ENCODE measurements at places on chromosomes 1 and 21. TPM values are rescaled to one million over a fixed set of nuclear protein-coding genes. Genes with fewer than 3 reads are reported as not detected.

Gene HORMAD1
- total RNA-seq = 0.80 TPM

GRCh38 chr1:172040466-172040865, 199.2 kb downstream of the DNM3 start:
- peaks cover 2% of the 10 kb centered on the region for H3K4me1 ChIP-seq
- no peak overlapping the region for H3K4me3 ChIP-seq
- no peak for DNase-seq
- H3K27ac ChIP-seq = no peak overlapping the region
- peaks cover 12% of the 10 kb centered on the region for H3K36me3 ChIP-seq

- H3K27ac ChIP-seq = no peak overlapping the region
- H3K4me3 ChIP-seq = no peak overlapping the region
- H3K27me3 ChIP-seq = peaks cover 49% of the 10 kb centered on the region
These were observed 27.6 kb upstream of the HHAT start for GRCh38 chr1:210300923-210301614.

DNA sequence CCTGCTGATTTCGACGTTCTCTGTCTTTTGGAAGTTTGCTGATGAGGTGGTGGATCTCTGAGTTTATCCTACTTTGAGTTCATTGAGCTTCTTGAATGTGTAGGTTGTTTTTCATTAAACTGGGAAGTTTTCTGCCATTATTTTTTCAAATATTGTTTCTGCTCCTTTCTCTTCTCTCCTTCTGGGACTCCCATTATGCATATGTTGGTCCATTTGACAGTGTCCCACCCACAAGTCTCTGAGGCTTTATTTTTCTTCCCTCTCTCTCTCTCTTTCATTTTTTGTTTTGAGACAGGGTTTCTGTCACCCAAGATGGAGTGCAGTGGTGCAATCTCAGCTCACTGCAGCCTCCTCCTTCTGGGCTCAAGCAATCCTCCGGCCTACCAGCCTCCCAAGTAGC, 11.7 kb downstream of the TNFRSF18 start:
- no peak for DNase-seq
- H3K4me3 ChIP-seq = no peak overlapping the region
- H3K4me1 ChIP-seq = peaks cover 2% of the 10 kb centered on the region
- H3K36me3 ChIP-seq = no peaks in the 10 kb centered on the region
- H3K27ac ChIP-seq = peak overlapping the region; percentile 19
- no peaks in the 10 kb centered on the region for H3K27me3 ChIP-seq

- H3K27ac ChIP-seq = no peak overlapping the region
- no peaks in the 10 kb centered on the region for H3K4me1 ChIP-seq
- H3K36me3 ChIP-seq = no peaks in the 10 kb centered on the region
These were observed 62.7 kb downstream of the KAZN start for GRCh38 chr1:14661222-14661621.

Gene TINAGL1
- total RNA-seq = not detected

- H3K4me3 ChIP-seq = no peak overlapping the region
- no peaks in the 10 kb centered on the region for H3K27me3 ChIP-seq
- peaks cover 24% of the 10 kb centered on the region for H3K4me1 ChIP-seq
These were observed 33.0 kb downstream of the COP1 start for GRCh38 chr1:176174108-176174507.

Gene MYBPH
- total RNA-seq = not detected

Gene LAMB3
- 0.37 TPM for total RNA-seq

GRCh38 chr1:18470671-18471355, 9.9 kb upstream of the KLHDC7A start:
- no peak overlapping the region for H3K4me3 ChIP-seq
- peaks cover 36% of the 10 kb centered on the region for H3K27me3 ChIP-seq
- no peaks in the 10 kb centered on the region for H3K36me3 ChIP-seq
- H3K4me1 ChIP-seq = peaks cover 2% of the 10 kb centered on the region
- no peak overlapping the region for H3K27ac ChIP-seq
- DNase-seq = no peak

Gene CALML6
- 0.55 TPM for total RNA-seq

All from T-helper 17 cell (primary cell).